ENCODE measurements at places on chromosomes 2 and 18.

DNA sequence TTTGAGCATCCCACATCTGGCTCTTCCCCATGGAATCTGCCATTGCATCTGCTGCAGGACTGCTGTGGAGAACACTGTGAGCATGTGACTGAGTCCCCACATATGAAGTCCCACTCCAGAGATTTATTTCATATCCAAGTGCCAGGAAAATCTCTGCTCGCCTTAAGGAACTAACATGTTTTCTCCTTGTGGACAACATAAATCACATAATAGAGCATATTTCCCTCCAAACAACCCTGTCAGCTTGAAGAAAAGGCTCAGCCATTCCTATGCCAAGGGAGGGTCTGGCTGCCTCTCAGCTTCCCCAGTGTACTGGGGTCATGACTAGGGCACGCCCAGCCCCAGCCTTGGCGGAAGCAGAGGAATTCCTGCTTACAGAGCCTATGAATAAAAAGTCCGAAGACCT is 193.7 kb downstream of the DNER start:
- DNase-seq: peak; percentile 98

DNA sequence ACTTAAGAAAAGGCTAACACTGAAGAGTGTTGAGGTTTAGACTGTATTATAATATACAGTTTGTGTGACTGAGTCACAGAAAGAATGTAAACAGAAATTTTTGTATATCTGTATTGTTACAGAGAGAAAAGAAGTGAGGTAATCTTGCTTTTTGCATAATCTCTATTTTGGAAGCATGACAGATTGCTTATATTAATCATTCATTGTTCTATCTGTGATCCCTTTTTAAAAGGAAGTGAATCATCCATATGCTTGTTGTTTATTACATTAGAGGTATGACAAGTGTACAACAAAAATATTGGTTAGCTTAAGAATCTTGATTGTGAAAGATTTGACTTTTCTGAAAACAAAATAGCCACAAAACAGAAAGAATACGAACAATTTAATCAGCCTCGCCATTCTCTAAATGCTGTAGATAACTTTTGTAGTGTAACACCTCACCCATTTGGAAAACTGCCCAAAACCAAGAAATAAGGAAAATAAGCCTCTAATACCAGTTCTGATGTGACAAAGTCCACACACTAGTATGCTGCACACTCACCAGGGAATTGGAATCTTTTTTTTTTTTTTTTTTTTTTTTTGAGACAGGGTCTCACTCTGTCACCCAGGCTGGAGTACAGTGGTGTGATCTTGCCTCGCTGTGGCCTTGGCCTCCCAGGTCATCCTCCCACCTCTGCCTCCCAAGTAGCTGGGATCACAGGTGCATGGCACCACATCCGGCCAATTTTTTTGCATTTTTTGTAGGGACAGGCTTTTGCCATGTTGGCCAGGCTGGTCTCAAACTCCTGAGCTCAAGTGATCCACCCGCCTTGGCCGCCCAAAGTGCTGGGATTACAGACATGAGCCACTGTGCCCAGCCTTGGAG is 91.5 kb upstream of the LPIN2 start:
- no peak for DNase-seq

- no peak for DNase-seq
These were observed 51.1 kb downstream of the DSC3 start for GRCh38 chr18:30991397-30991796.

GRCh38 chr2:55511508-55512124 is 7.9 kb upstream of the CFAP36 start:
- DNase-seq: peak; percentile 58

DNA sequence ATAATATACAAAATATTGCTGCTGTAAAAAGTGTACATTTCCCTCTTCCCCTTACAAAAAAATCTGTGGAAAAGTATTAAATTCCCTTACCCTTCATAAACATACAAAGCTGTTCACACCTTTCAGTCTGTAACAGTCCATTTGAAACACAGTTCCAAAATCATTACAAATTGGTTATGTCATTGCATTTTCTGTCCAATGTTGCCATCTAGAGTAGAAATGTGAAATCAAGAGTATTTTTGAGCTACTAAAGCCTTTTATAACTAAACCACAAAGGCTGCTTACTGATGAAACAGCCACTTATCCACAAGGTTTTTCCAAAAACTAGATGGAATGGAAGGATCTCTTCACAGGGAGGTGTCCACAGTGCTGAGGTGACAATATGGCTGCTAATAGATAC is 72.5 kb downstream of the SS18 start:
- DNase-seq: peak; percentile 32

- no peak for DNase-seq
These were observed 63.5 kb upstream of the TTN start for GRCh38 chr2:178870703-178871102.

DNA sequence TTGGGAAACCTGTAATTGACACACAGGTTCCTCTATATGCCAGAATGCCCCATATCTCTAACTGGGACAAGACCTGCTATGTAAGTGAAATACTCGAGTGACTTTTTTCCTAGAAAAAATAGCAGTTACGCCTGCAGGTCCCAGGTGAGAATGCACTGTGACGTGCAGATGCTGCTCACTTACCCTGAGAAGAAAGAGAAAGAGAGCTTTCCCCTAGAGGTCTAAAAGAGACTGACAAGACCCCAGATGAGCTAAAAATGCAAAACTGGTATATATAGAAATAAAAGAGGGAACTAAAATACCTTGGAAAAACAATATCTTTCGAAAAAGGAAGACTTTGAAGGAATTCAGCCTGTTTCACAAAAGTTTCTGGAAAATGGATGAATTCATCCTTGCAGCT is 383.0 kb upstream of the DCC start:
- no peak for DNase-seq

GRCh38 chr2:42060718-42061619 is 13.1 kb downstream of the PKDCC start:
- DNase-seq: peak; percentile 82

DNA sequence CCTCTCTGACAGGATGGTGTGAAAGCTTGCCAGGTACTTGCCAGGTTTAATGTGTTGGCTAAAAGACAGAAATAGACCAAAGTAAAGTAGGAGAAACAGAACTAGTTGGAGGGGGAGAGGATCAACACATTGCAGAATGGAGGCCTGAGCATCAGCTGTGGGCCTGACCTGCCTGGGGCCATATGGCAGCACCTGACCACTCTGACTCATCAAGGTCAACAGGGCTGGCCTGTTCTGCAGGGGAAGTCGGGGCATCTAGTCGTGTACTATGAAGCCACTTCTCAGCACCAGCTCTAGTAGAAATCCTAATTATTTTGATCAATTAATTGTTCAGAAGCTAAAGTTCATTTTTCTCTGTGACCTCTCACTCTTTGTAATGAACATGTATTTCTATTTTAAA is 35.8 kb upstream of the NOSTRIN start:
- DNase-seq: no peak

DNA sequence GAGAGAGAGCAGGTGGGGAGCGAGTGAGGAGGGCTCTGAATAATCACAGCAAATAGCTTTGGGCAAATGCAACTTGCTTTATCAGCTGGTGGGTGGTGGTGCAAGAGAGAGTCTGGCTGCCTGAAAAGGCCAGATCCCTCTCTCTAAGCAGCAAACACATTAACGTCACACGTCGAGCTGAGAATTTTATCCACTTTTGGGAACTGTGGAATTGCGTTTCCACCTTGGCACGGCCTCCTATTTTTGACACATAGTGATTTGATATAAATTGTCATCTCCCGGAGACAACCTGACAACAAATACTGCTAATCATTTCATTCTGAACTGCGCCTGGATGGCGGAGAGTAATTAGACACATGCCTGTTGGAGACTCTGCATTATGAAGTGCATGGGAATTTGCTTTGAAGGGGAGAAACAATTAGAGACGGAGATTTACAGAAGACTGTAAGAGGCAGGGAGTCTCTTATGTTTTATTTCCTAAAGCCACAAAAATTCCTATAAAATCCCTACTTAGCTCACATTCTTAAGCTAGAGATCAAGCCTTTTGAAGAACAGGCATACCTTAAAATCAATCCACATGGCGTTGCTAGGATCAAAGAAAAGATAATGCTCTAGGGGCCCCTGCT is 634.1 kb downstream of the TDRD15 start:
- DNase-seq: peak; percentile 3

DNA sequence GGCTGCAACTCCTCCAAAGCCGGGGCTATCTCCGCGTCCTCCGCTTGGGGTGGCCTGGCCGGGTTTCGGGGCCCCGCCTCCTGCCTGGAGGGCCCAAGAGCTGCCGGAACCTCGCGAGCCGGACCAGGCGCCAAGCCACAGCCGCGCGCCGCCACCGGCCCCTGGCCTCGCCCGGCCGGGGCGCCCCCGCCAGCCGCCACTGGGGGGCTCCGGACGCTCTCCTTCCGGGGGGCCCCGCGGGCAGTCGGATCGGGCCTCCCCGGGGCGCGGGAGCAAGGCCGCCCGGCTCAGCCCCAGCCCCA is 17.4 kb upstream of the HAAO start:
- DNase-seq: peak; percentile 93

DNA sequence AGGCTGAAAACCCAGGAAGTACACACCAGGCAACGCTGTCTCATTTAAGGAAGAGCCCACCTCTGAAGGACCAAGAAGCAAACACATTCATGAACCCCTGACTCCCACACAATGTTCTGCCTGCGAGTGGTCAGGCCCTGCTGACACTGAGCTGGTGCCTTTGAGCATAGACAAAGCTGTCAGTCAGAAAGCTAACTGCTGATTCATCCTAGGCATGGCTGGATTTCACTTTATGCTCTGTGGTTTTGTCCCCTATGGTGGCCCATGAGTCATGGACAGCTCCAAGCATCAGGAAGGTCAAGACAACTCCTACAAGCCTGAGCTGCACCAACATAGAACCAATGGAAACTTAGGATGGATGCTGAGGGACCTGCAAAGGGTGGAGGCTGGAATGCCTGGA is 78.9 kb downstream of the UXS1 start:
- no peak for DNase-seq
